ENCODE measurements at places on chromosomes 7 and 10.

DNA sequence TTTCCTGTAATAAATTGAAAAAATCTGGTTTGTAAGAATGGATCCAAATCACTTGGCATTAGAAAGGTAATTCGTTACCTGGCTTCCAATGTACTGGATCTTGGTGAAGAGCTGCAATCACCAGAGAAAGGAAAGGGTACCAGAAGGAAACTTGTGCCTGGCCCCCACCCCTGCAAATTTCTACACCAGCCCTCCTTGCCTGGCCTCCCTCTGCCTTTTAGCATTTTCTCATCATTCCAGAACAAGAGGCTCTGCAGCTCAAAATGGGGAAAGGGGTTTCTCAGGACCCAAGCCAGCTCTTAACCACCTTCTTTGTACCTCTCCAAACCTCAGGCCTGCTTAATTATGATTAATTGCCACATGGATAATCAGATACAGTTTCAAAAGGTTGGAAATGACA is 612.8 kb upstream of the MGMT start:
- no peak for DNase-seq

- DNase-seq: no peak
These were observed 23.6 kb downstream of the MCM10 start for GRCh38 chr10:13184730-13185514.

- DNase-seq: no peak
These were observed 51.1 kb downstream of the KMT2E start for GRCh38 chr7:105065104-105065503.

DNA sequence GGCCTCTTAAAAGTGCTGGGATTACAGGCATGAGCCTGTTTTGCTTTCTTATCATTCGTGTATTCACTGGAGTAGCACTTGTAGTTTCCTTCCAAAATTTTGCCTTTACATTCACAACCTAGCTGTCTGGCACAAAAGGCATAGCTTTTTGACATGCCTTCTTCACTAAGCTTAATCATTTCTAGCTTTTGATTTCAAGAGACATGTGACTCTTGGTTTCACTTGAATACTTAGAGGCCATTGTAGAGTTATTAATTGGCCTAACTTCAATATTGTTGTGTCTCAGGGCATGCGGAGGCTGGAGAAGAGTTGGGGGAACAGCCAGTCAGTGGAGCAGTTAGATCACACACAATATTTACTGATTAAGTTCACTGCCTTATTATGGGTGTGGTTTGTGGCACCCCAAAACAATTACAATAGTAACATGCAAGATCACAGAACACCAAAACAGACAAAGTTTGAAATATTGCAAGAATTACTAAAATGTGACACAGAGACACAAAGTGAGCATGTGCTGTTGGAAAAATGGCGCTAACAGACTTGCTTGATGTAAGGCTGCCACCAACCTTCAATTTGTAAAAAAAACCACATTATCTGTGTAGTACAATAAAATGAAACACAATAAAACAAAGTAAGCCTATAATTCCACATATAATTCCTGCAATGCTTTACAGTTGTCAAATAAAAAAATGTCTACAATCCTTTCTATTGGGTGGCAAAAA is 43.1 kb downstream of the BRAF start:
- no peak for DNase-seq

DNA sequence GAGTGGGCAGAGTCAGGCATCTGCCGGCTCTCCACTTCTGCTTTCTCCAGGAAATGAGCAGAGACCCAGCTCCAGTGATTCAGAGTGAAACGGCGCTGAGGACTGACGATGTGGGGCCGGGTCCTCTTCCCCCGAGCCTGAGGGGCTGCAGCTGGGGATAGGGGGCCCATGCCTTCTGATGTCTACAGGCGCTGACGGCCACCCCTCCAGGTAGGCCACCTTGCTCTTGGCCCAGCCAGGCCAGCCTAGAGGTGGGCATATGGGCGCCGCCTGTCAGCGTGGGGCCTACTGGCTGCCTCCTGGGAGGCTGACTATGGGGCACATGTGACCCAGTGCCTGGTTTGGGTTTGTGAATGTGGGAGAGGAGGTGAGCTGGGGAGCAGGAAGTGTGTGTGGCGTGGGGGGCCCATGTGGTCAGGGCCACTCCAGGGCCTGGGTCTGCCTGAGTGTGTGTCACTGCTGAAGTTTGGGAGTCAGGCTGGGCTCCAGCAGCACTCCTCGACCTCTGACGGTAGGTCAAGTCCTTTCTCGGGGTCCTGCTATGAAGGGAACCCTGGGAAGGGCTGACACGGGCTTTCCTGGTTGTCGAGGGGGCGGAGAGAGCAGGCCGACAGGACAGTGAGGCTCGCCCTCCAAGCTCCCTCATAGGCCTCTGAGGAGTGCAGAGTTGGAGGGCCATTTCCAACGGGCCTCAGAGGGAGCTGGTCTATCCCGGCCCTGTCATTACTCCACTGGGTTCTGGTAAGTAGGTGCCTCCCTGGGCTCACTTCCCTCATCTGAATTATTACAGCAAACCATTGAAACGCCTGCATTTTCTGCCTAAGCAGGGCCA is at the start of gene WDFY4:
TSS of gene WDFY4 (plus strand) at position 82 of the 832 bp plus-strand sequence. CDS start 24,860 bp downstream, outside the sequence.
- DNase-seq: no peak

DNA sequence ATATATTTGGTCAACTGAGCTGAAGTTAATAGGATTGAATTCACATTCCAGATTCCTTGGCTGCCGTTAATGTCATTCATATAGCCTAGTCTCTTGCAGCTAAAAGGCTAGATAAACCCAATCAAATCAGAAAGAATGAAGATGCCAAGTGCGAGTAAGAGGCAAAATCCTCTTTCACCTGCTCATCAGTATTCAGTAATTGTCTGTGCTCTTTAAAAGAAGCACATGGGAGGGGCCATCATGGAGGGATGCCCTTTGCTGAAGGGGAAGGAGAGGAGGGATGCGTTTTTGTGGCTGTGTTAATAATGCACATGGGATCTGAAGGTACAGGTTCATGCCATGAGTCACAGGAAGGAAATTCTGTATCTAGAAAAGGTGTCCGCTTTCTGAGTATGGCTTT is 232.2 kb downstream of the TMEM178B start:
- no peak for DNase-seq

GRCh38 chr7:135761751-135762488 is 13.3 kb upstream of the FAM180A start:
- DNase-seq: no peak
